ENCODE measurements at places on chromosomes 6 and 20.
A peak's percentile ranks its signal among the peaks of the same experiment; 100 is the strongest.

DNA sequence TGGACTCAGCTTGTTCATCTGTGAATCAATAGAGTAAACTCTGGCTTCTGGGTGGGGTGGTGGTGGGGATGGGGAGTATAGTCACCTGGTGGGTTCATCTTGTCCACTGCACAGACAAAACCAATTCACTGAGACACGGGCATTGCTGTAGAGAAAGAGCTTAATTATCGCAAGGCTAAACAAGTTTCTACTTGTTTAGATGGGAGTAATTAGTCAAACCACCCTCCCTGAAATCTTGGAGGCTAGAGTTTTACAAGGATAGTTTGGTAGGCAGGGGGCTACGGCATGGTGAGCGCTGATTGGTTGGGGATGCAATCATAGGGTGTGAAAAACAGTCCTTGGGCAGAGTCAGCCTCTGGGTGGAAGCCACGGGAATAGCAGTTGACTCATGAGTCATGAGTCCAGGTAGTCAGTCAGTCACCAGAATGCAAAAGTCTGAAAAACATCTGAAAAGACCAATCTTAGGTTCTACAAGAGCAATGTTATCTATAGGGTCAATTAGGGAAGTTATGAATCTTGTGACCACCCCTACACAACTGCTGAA is 77.8 kb downstream of the STMND1 start:
- DNase-seq = no peak

DNA sequence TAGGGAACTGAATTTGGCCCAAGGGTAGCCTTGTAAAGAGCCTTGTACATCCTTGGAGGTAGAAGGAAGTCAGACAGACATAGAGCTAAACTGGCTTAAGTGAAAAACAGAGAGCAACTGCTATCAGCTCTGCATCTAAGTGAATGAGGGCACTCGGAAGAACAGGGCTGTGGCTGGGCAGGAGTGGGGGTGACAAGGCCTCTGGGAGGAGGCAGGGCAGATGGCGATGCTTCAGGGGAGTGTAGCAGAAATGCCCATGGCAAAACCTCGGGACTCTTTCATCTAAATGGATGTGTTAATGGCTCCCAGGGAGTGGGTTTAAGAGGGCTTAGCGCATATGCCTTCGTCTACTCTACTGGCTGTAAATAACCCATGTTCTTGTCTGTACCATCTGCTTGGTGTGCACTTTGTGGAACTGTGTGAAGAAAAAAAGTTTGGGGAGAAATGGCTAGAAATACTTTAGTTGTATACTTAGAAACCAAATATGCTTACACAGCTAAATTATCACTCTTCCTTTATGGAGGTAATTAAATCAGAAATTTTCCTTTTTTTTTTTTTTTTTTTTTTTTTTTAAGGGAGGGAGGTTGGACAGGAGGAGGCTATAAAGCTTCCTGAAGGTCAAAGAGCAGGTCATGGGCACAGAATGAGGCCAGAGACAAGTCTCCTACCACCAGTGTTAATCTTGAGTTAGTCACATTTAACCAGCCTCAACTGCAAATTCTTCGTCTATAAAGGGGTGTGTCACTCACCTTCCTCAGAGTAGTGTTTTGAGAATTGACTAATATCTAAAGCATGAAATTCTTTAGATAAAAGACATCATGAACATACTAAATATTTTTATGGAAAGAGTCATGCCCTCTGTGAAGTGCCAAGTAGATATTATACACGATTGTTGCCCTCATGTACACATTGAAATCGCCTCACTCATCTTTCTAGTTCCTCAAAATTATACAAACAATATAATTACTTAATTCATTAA is 60.9 kb downstream of the FYN start:
- no peak for DNase-seq

- no peak for DNase-seq
Observed at GRCh38 chr6:167846997-167847606, 20.4 kb downstream of the AFDN start.

- no peak for DNase-seq
Observed at GRCh38 chr6:35310265-35310831, 12.7 kb downstream of the DEF6 start.

DNA sequence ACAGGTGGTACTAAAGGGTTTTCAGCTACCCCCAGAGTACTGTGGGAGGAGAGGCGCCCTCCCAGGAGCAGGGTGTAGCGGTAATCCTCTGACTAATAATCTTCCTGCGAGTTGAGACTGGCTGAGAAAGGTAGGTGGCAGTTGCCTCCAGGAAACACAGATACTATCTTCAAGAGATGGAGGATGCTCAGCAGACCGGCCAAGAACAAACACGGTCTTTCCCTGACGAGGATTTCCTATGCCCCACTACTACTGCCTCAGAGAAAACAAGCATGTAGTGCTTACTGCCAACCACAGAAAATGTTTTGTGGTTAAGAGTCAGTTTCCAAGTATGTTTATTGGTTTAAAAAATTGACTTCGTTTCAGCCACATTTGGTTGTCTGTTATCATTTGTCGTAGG is 26.8 kb downstream of the C6orf89 start:
- no peak for DNase-seq

DNA sequence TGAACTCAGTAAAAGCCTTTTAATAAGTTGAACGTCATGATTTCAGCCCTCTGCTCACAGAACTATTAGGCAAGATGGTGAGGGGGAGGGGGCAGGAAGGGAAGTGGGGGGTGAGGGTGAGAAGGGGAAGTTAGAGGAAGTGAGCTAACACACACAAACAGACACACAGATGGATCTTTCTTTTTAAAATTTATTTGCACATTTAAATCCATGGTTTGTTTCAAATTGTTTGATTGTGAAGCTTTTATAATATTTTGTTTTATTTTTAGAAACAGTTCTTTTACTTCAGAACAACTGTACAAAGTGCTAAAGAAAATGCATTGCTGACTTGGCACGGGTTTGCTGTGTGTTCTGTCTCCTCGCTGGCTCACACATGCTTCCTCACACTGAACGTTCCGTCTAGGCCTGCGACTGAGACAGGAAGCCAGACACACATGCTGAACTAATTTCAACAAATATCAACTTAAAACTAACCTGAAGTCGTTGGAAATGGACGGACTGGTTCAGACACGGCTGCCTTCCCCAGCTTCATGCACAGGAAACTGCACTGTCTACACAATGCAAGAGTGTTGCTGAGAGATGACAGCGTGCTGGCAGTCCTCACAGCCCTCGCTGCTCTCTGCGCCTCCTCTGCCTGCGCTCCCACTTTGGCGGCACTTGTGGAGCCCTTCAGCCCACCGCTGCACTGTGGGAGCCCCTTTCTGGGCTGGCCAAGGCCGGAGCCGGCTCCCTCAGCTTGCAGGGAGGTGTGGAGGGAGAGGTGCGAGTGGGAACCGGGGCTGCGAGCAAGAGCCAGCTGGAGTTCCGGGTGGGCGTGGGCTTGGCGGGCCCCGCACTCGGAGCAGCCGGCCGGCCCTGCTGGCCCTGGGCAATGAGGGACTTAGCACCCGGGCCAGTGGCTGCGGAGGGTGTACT is 8.1 kb upstream of the ZBP1 start:
- no peak for DNase-seq

DNA sequence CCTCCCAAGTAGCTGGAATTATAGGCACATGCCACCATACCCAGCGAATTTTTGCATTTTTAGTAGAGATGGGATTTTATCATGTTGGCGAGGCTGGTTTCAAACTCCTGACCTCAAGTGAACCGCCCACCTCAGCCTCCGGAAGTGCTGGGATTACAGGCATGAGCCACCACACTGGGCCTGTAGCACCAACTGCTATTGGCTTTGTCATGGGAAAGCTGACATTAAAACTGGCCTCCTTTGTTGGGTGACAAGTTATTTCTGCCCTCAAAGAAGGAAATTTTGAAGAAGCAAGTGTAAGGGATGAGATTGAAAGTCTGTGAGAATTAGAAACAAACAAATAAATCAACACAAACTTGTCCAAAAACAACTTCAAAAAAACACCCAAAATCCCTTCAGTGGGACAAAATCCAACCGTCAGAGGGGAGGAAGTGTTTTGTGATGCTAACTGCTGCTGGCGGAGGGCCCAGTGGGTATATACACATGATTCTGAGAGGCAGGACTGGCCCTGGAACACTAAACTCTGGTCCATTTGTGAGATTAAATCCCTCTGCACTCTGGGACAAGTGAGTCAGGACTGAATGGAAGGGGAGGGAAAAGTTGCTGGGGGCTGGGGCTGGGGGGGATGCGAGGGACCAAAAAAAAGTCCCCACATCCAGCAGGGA is 87.5 kb upstream of the NAA20 start:
- DNase-seq = no peak

- no peak for DNase-seq
Observed at GRCh38 chr6:36844232-36845170, 5.3 kb upstream of the CPNE5 start.

DNA sequence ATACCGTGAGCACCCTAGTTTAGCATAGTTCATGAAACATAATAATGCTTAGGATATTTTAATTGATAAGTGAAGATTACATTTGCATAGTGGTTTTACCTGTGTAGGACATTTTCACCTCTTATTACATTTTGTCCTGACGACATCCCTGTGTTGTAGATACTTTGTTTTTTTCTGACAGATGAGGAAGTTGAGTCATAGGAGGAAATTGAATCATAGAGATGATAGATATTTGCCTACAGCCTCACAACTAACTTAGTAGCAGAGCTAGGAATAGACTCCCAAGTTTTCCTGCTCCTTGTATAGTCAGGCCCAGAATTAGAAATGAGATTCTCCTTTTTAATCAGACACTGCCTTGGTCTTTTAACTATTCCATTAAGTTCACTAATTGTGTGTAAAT is 100.5 kb upstream of the SUPT3H start:
- no peak for DNase-seq

DNA sequence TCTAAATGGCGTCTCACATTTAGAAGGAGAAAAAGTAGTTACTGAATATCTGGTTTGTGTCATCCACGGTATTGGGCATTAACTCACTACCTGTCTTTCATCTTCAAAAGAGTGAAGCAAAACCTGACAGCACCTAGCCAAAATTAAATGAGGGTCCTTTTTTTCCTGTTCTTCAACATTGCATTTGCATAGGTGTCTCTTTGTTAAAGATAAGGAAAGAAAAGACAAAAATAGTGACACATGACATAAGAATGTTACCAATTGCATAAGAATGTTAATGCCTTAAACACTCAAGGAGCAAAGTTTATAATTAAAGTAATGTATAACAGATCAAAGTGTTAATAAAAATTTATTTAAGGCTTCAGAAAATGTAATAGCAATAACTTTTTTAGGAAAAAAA is 61.4 kb upstream of the MANEA start:
- no peak for DNase-seq

- no peak for DNase-seq
Observed at GRCh38 chr20:56839786-56840185, 210.7 kb downstream of the TFAP2C start.

DNA sequence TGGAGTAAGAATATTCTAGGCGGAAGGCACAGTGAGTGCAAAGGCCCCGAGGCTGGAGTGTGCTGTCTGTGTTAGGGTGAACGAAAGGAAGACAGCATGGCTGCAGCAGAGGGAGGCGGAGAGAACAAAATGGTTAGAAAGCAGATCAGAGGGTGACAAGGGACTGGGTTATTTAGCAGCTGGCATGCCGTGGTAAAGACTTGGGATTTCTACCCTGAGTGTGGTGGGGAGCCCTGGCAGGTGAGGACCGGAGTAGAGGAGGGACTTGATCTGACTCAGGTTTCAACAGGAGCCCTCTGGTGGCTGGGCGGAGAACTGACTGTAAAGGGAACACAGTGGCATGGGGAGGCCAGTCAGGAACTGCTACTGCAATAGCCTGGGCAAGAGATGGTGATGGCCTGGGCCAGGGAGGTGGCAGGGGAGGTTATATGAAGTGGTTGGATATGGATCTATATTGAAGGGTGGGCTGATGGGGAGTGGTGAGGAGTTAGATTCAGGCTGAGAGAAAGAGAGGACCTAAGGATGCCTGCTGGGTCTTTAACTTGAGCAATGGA is 38.0 kb downstream of the PIM1 start:
- DNase-seq = peak; percentile 60

- no peak for DNase-seq
Observed at GRCh38 chr20:50607436-50607835, 83.9 kb downstream of the RIPOR3 start.

GRCh38 chr20:51622004-51622874 is 79.7 kb upstream of the NFATC2 start:
- DNase-seq = no peak

DNA sequence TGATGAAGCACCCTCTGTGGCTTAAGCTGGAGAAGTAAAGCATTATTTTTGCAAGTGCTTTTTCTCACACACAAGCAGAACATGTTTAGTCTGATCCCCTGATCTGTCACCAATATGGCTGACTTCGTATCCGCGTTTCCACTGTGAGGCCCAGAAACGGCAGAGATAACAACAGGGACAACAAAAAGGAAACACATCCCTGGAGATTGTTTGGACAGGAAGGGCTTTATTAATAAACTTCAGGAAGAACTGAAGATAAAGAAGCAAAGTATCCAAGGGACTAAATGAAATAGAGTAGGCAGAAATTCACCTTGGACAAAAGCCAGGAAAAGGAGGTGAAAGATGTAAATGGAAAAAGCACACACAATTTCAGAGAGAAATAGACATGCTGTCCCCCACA is 49.2 kb downstream of the RARS2 start:
- DNase-seq = no peak

DNA sequence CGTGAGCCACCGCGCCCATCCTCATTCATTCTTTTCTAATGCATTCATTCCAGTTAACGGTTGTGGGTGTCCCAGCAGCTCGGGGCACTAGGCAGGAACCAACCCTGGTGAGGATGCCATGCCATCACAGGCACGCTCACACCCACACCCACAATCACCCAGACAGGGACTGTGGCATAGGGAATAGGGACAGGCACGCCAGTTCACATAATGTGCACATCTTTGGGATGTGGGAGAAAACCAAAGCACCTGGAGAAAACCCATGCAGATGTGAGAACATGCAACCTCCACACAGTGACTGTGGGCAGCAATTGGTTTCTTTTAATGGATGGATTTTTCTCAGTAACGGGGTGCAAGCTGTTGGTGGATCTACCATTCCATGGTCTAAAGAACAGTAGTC is 64.3 kb downstream of the IRF4 start:
- DNase-seq = no peak

- no peak for DNase-seq
Observed at GRCh38 chr20:36808317-36809257, 35.0 kb upstream of the DSN1 start.

GRCh38 chr6:24522228-24523176 is 27.7 kb downstream of the ALDH5A1 start:
- peak; percentile 54 for DNase-seq

GRCh38 chr6:96465321-96465903 is 56.2 kb upstream of the UFL1 start:
- no peak for DNase-seq

- no peak for DNase-seq
Observed at GRCh38 chr6:71080133-71080532, 123.3 kb upstream of the B3GAT2 start.

DNA sequence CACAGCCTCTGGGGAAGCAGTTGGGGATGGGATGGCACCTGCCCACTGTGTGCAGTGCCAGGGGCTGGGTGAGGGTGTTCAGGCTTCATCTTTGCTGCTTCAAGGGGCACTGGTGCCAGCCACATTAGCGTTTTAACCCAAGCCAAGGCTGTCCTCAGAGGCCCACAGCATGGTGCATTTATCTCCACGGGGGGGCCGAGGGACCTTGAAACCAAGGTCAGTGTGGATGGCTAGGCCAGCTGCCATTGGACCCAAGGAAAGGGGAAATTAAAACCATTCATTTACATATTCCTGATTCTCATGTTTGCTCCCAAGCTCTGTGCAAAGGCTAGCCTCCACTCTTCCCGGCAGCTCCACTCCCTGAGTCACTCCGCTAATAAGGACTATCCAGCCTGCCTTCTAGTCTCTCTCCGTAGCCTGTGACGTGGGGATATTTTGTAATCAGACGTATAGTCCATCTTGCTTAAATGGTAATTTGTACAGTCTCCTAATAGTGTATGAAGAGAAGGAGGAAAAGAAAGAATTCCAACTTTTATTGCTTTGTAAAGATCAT is 197.1 kb downstream of the CDH4 start:
- DNase-seq = no peak

All from SHP77 treated with DMSO at 0.1 percent for 48 hours (cell line).